H1 (cell line): ENCODE measurements at places on chromosomes 3 and 15.

- DNase-seq = no peak
These were observed 19.6 kb downstream of the CLK3 start for GRCh38 chr15:74635228-74635627.

DNA sequence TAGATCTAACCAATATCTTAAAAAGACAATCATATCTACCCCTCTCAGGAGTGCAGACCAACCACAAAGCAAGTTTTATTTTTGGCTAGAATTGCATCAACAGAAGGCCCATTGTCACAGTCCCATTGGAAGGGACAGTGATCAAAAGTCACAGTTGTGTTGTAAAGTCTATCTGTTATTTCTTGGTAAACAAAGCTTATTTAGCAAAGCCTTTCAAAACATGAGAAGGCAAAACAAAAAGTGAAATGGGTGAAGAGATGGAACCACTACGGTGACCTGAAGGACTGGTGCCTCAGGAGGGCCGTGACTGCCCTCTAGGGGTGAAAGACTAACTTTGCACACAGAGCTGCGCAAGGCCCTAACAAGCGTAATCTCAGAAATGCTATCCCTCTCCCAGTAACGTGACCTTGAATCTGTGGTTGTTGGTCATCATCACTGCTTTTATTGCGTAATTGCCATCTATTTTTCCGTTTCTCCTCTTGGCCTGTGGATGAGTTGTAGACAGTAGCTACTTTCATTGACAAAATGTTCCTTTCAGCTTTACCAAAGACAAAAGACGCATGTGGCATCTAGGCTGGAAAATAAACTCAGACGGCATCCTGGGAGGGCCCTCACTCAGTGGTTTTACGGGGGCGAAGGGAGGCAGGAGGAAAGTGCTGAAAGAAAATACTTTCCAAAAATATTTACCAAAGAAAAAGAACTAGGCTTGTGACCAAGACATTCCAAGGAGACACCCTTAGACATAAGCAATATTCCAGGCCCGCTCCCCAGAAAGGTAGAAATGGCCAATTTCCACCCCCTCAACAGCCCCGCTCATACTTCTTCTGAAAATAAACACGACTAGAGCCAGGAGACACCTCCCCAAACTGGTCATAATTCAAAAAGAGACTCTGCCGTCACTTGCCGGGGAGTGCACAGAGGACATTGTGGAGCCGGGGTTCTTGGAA, 79.4 kb downstream of the FRMD4B start:
- peak; percentile 63 for DNase-seq

GRCh38 chr3:10447527-10448260, 57.7 kb downstream of the ATP2B2 start:
- no peak for DNase-seq

GRCh38 chr3:46843508-46843907, 19.7 kb downstream of the MYL3 start:
- no peak for DNase-seq

GRCh38 chr3:96022676-96023075, 791.7 kb upstream of the EPHA6 start:
- DNase-seq = no peak

GRCh38 chr3:77348244-77348855, 308.5 kb downstream of the ROBO2 start:
- peak; percentile 59 for DNase-seq

DNA sequence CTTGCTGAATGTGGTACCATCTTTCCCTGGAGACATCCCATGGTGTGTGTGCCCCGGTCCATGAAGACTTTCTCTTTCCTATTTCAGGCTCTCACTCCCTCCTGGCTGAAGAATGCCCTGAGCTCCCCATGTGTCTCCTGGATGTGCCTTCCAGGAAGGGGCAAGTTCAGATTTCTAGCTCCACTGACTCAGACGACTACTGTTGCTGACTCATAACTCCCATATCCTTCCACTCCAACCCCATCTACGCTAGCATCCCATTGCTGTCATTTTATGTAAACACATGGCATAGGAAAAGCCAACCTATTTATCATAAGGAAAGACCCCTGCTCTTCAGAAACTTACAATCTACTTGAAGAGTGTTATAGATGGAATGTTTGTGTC, 95.0 kb downstream of the ADCY5 start:
- no peak for DNase-seq

- no peak for DNase-seq
These were observed 189.1 kb upstream of the MDFIC2 start for GRCh38 chr3:70501561-70501960.

GRCh38 chr15:78448441-78449219, 10.6 kb downstream of the IREB2 start:
- no peak for DNase-seq

GRCh38 chr15:89205991-89206585, 15.3 kb downstream of the RLBP1 start:
- DNase-seq = no peak

- no peak for DNase-seq
These were observed 217.0 kb downstream of the PLOD2 start for GRCh38 chr3:145943952-145944351.

GRCh38 chr3:45579251-45579650, 15.3 kb upstream of the LIMD1 start:
- no peak for DNase-seq

DNA sequence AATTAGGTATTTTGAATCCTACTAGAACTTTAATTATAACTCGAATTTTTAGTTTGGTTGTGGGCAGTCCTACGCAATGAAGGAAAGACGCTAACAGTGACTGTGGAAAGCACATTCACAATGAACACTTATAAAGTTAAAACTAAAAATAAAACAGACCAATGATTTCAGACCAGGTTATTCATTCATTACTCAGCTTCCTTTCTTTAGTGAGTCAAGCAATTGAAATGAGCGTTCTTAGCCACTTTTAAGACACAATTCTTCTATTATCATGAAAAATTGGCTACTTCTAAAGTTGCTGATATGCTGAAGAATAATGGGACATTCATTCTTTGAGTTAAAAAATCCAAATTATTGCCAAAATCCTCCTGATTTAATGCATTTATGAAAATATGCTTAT, 66.0 kb upstream of the CMSS1 start:
- no peak for DNase-seq

DNA sequence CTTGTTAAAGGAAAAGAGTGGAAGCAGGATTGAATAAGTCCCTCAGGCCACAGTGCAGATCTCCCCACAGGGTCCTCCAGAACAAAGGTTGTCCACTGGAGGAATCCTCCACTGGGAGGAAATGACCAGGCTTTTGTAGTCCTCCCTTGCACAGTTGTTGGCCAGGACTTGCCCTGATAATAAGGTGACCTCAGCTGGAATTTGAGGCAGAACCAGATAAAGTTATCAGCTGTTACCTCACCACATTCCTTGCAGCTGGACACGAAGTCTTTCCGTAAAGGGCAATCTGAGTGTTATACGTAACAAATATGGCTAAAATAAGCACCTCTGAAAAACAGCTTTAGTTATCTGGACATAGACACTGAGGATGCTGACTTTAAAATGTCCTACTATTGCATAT, 83.5 kb upstream of the NAALADL2 start:
- DNase-seq = no peak

DNA sequence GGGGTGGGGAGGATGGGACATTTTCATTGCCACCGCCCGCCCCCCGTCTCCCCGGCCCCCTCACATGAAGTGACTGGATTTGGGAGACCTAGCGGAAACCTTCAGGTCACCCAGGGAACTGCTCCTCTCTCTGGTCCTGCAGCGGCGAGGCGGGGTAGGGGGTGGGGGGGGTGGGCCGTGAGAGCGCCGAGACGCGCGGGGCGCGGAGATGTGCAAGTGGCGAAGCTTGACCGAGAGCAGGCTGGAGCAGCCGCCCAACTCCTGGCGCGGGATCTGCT, 712 bp upstream of the MME start:
- no peak for DNase-seq

- no peak for DNase-seq
These were observed 1.6 kb downstream of the EIF4E3 start for GRCh38 chr3:71723452-71724170.

DNA sequence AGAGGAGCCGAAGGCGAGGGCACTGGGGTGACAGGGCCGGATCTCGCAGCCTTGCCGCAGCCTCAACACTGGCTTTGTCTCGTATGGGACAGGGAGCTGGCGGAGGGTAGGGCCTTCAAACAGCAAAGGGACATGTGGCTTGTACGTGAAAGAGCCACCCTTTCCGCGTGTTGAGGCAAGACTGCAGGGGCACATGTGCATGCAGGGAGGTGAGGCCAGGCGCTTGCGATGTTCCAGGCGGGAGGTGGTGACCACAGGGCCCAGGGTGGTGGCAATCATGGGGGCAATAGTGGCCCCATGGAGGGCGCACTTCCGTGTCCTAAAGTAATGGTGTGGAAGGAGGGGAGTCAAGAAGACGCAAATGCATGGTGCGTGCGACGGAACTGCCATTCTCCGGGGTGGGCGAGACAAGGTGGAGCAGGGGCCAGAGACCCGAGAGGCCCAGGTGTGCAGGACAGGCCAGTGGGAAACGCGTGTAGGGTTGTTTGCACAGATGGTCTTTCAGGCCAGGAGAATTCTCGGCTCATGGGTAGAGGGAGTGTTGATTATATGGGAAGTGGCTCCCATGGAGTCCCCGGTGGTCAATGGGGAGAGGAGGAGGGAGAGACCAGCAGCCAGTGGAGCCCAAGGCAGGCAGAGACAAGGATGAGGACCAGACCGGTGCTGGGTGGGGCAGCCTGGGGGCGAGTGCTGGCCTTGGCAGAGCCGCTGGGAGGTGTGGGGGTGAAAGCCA, 45.8 kb upstream of the PCSK6 start:
- no peak for DNase-seq

DNA sequence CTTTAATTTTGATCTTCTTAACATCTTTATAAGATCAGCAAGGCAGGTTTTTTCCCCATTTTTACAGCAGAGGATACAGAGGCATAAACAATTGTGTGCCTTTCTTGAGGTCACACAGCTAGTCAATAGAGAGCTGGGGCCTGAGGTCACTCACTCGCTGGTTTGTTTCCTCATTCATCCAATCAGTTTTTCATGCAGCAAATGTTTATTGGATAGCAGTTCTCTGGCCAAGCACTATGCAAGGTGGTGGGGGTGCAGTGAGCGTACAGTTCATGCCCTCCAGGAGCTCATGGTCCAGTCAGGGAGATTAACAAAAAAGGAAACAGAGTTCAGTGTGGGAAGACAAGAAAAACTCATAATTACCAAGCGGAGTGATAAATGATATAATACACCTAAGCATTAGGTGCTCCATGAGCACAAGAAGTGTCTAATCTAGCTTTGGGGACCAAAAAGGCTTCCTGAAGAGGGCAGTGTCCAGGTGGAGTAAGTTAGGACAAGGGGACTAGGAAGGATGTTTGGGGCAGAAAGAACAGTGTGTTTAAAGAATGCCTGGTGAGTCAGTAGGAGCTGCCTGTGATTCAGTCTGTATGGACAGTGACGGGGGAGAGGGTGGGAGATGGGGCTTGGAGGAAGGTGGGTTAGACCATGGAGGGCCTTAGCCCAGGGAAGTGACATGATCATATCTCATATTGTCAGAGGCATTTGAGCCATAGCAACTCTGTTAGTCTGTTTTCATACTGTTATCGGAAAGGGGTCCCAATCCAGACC, 29.3 kb downstream of the MAP2K5 start:
- DNase-seq = no peak

DNA sequence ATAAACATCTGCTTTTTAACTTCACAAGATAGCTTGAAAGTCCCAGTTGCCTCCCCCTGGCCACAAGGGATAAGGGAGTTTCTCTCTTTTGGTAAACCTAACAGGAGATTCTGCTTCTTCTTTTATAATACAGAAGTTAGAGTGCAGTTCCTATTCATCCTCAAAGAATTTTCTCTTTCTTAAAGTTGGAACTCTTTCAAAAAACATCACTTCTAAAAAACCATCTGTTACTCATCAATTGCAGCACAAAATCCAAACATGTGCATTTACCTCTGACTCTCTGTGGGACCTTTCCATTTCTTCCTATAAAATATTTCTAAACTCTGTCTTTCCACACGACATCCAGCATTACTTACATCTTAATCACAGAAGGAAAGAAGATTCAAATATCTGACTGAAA, 5.1 kb downstream of the DPH6 start:
- DNase-seq = no peak

- DNase-seq = no peak
These were observed 1.3 kb downstream of the ADAM10 start for GRCh38 chr15:58748040-58748851.

- DNase-seq = no peak
These were observed 50.8 kb upstream of the CTNNB1 start for GRCh38 chr3:41148478-41148877.

GRCh38 chr3:71565316-71565715, 18.2 kb downstream of the FOXP1 start:
- no peak for DNase-seq

DNA sequence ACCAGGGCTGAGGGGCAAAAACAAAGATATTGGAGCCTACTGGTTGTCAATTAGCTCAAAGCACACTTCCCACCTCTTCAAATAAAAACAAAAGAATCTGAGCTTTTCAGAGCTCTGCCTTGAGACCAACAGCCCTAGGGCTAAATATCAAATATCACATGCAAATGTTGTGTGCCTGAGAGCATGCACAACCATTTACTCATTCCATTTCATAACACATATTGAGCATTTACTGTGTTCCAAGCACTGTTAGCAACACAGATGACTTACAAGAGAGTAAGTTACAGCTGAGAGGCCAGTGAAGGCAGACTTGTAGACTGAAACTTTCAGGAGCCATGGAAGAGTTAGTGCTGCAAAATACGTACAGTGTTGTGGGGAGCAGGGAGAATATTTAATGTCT, 222.4 kb downstream of the CPNE4 start:
- DNase-seq = no peak

DNA sequence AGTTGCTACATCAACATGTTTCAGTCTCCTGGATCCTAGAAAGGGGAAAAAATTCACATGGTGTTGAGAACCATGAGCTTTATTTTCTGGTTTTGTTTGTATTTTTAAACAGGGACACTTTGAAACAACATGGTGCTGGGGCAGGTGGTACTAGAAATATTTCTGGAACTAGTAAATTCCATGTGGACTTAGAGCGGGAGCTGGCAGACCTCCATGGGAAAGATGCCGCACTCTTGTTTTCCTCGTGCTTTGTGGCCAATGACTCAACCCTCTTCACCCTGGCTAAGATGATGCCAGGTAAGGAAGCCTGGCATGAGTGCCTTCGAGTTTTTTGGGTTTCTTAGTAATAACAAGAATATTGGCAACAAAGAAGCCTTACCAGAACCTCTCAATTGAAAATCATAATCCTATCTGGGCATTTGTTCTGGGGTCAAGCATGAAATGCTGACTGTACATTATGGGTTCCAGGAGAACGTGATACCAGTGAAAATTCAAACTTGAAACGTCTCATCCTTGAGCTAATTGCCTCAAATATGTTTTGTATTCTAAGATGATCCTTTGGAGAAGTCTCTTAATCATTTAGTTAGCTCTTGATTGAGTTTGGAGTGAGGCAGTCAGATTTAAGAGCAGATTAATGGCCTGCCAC, 7.9 kb downstream of the ALAS1 start:
- no peak for DNase-seq

GRCh38 chr3:169150920-169151319, 512.6 kb downstream of the MECOM start:
- no peak for DNase-seq

- no peak for DNase-seq
These were observed 7.1 kb upstream of the TTC14 start for GRCh38 chr3:180594631-180595558.
